ENCODE measurements at places on chromosomes 2 and 18.

DNA sequence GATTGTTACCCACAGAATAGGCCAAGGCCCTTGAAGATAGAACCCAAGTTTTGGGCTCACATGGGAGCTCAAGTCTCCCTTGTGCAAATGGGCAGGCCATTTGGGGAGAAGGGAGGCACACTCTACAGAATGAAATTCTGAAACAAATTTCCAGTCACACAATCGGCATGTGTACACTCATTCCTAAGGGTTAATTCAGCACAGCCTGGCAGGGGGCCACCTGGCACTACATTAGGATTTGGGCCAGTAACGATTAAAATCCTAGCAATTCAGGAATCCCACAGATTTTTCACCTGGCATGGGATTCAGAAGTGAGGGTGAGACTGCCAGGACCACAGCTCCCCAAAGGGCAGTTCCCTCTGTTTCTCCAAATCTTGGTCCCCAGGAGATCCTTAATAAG lies 46.4 kb downstream of the BMP10 start:
- peak; percentile 62 for DNase-seq

DNA sequence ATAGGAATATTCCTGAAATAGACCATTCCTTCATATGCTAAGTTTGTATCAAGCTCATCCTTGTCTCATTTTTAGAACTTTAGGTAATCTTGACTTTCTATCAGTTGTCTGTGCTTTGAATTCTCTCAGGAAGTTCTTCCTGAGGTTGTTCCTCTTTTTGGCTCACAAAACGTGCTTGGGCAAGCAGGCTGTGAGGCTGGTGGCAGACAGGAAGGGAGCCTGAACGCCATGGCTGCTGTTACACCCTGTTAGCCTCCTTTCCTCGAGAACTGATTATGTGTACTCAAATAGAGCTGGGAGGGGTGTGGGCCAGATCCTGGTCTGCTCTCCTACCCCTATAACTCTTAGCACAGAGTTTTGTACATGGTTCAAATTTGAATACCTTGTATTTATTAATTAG lies 136.4 kb upstream of the CELF4 start:
- no peak for DNase-seq

GRCh38 chr2:207503234-207503633 lies 26.5 kb upstream of the CREB1 start:
- no peak for DNase-seq

DNA sequence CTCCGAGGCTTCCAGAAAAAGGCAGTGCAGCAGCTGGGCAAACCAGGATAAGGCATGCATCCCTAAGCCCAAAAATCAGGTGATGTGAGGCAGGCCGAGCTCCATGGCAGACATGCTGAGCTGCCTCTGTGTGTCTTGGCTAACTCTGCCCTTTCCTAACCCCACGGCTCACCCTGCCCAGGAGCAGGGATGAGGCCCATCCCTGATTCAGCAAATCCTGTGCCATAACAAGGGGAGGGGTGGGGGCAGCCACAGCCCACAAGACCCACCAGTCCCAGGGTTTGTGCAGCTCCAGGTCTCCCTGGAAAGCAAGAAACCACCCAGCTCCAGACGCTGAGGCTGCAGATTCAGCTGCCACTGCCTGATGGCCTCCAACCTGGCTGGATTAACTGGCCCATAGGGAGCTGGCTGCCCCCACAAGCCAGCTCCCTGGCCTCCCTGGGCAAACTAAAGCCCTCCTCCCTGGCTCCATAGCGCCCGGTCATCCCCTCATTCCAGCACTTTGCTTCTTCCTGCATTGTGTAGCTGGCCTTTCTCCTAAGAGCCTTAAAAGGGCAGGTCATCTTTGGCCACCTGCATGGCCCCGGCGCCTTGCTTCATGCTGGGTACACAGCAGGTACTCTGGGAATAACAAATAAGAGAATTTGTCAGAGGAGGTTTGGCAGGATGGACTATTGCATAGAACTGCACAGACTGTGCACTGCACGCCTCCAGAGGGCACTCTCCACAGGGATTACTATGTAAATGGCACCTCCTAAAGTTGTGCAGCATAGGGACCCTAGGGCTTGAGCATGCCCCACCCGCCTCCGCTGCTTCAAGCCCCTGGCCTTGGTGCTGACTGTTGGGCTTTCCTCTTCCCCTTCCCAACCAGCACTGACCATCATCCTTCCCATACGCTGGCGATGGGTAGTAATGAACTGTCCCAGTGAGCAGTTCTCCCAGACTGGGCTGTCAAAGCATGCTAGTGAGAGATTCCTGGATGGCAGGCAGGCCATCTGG lies 10.7 kb downstream of the STEAP3 start:
- peak; percentile 37 for DNase-seq

- no peak for DNase-seq
These were observed 142.4 kb upstream of the SOX11 start for GRCh38 chr2:5549771-5550170.

DNA sequence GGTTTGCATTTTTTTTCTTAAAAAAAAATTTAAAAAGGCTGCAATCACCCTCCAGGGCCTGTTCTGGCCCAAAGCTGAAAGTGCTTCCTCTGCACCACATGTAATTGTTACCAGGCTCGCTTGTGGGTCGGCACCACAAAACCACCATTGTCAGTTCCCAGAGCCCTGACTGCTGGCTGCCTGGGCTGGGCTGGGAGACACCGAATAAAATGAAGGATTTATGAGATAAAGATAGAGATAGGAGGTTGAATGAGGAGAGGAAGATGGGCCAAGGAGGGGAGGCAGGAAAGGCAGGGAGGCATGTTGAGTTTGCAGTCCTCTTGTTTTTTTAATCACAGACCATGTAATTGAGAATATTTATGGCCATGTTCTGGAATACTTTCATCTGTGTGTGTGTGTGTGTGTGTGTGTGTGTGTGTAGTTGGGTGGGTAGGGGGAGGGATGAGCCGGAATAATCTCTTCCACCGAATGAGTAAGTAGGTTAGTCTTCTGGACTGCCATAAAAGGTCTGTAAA lies 14.7 kb downstream of the NRP2 start:
- DNase-seq: no peak

- peak; percentile 100 for DNase-seq
These were observed 45.6 kb upstream of the ODC1 start for GRCh38 chr2:10493634-10494281.

DNA sequence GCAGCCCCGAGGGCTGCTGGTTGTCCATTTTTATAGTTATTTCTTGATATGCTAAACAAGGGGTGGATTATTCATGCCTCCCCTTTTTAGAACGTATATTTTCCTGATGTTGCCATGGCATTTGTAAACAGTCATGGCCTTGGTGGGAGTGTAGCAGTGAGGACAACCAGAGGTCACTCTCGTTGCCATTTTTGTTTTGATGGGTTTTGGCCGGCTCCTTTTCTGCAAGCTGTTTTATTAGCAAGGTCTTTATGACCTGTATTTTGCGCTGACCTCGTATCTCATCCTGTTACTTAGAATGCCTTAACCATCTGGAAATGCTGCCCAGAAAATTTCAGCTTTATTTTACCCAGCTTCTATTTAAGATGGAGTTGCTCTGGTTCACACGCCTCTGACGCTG lies 825.8 kb upstream of the CDH2 start:
- DNase-seq: no peak

- DNase-seq: peak; percentile 47
These were observed 34.4 kb upstream of the TRAPPC8 start for GRCh38 chr18:31977270-31977872.

Measured in epithelial cell of esophagus (primary cell).